D721Med (cell line): ENCODE measurements at places on chromosomes 7 and 10.

DNA sequence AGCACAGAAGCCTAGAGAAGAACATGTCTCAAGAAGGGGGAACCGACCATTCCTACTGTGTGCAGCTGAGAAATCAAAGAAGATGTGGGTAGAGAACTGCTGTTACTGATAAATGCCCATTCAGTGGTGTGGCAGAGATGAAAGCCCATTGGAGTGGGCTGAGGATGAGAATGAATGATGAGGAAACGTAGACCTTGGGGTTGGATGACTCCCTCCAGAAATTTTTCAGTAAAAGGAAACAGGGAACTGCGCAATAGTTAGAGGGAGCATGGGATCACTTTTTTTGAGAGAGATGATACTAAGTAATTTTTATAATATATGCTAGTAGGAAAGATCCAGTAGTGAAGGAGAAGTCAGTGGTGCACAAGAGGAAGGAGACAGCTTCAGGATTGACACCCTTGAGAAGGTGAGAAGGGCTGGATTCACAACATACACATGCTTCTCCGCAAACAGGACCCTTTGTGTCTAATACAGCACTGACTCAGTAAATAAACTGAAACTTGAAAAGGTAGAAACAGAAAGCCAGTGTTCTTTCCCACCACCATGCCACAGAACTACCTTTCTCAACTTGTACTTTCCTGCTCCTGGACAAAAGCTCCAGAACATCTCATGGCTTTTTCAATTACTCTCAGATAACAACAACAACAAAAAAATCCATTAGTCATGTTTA, 104.7 kb upstream of the IL6 start:
- DNase-seq: no peak

DNA sequence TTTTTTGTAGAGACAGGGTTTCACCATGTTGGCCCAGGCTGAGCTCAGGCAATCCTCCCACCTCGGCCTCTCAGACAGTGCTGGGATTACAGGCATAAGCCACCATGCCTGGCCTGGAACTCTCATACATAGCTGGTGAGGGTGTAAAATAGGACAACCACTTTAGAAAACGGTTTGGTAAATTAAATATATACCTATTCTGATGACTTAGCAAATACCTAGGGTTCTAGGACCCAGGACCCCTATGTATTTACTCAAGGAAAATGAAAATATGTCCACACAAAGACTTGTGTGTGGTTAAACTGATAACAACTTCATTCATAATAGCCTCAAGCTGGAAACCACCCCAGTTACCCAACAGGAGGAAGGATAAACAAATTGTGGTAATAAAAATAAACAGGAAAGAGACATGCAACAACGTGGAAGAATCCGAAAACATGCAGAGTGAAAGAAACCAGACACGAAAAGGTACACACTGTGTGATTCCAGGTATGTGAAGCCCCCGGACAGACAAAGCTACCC, 52.7 kb downstream of the CARD11 start:
- DNase-seq: no peak

GRCh38 chr7:13333371-13333770, 645.9 kb downstream of the ARL4A start:
- DNase-seq: no peak

GRCh38 chr7:23017309-23017708, 3.4 kb upstream of the HYCC1 start:
- DNase-seq: no peak
